ENCODE measurements at places on chromosomes 6 and 20.

DNA sequence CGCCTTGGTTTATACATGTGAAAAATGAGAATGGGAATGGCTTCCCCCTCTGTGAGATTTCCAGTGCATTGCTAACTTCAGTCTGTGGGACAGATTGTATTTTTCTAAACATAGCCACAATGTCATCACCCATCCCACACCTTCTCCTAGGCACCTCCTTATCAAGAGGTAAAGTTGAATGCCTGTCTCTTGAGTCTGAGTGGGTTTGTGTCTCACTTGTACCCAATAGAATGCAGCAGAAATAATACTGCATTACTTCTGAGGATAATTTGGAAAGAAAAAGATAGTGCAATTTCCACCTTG is 27.9 kb downstream of the RIN2 start:
- no peak for DNase-seq

DNA sequence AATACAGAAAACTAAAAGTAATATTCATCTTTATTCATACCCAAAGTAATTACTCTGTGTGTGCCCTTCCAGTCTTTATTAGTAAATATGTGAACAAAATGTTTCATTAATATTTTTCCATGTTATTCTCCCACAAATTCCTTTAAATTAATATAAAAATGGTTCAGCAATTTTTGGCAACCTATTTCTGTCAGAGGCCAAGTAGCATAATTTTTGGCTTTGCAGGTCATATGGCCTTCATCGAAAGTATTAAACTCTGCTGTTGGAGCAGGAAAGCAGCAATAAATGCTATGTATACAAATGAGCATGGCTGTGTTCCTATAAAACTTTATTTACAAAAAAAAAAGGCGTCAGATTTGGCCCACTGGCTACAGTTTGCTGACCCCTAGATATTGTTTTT is 16.1 kb downstream of the ZC2HC1B start:
- DNase-seq, result no peak

- DNase-seq, result peak; percentile 15
Measured at GRCh38 chr6:13163161-13163944, 165.0 kb downstream of the TBC1D7 start.

- DNase-seq, result no peak
Measured at GRCh38 chr6:39599973-39600372, 125.2 kb downstream of the KIF6 start.

DNA sequence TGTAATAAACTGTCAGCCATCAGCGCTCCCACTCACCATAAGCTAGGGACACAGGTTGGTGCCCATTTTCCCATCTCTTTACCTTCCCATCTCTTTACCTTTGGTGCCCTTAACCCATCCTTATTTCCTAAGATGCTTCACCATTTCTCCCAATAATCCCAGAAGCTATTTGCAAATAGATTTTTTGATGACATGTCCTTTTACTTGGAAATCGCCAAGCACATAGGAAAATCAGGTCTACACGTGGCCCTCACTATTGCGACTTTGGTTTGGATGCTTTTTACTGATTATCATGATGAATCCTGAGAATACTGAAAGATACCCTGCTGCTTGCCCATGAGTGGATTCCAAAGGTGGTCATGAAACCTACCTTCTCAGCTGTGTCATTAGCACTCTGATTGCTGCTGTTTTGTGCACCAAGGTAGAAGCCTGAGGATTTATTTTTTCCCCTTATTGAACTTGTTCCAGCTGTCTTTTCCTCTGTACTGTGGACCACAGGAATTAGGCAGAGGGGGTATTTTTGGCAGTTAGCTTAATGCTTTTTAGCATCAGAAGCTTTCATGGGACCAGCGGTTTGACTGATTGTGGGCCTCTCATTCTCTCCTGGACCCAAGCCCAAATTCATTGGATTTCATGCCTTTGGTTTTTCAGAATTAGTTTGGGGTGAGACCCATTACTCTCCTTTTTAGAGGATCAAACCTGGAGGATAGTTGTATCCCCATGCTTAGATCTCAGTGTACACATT is 229.6 kb upstream of the RIN2 start:
- no peak for DNase-seq
